ENCODE measurements at places on chromosomes 6 and 20.

DNA sequence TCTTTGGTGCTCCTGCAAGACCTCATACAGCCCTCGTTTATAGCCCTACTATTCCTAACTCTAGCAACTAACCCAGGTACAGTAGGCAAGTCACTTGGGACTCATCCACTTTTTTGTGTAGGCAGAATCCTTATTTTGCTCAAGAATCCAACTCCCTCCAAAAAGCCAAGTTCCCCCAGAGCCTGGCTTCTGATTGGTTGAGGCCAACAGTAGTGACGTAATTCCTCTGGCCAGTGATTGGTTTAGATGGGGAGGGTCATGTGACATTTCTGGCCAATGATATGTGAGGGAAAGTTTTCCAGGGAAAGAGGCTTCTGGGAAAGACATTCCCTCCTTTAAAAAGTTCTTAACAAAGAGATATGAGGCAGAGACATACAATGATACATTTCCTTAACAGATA lies 32.1 kb downstream of the KIAA1755 start:
- no peak for DNase-seq

GRCh38 chr6:25641377-25641776 lies 10.6 kb upstream of the SCGN start:
- no peak for DNase-seq

DNA sequence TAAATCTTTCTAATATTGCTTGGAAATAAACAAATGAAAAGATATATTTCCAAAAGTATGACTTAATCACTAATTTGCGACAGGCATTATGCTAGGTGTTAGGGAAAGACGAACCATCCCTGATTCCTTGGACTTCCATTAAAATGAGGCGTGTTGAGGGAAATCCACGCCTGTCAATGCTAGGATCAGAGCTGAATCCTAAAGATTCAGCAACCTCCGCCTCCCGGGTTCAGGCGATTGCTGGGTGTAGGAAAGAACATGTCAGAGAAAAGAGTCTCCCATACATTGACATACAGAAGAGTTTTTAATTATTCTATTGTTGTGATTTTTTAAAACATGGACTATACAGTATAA lies 16.8 kb upstream of the PRSS16 start:
- no peak for DNase-seq

GRCh38 chr6:157653521-157653920 lies 169.5 kb upstream of the SNX9 start:
- no peak for DNase-seq

GRCh38 chr20:15895560-15896084 lies 677.6 kb downstream of the KIF16B start:
- no peak for DNase-seq

GRCh38 chr6:52306972-52307870 lies 22.7 kb upstream of the MCM3 start:
- no peak for DNase-seq

- no peak for DNase-seq
Measured at GRCh38 chr6:48289841-48290240, 178.8 kb upstream of the PTCHD4 start.

- DNase-seq, result no peak
Measured at GRCh38 chr6:16153211-16153820, 24.4 kb downstream of the MYLIP start.

DNA sequence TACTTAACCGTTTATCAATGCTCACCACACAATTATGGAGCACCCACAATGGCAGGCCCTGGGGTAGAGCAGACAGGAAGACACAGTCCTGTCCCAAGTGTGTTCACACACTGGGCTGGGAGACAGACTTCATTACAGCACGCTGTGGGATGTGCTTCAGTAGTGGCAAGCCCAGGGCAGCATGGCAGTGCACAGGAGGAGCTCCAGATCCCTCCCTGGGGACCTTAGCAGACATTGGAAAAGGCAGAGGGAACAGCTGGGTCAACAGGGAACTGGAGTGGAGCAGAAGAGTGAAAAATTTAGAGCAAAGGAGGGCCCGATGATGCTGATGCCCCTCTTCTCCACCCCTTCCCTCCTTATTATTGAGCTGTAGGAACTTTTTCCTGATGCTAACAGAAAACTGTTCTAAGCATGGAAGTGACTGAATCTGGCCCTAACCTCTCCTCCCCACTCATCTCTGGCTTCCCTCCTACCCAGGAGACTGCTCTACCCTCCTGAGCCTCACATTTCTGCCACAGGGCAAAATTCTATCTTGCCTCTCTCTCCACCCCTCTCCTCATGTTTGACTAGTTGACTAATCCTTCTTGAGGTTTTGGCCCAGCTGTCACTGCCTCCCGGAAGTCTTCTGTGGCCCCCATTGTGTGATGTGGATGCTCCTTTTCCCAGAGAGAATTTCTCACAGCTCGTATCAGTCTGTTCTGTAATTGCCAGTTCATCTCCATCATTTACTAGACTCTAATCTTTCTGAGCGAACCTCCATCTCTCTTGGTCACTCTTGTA lies 41.3 kb upstream of the NOP56 start:
- no peak for DNase-seq

DNA sequence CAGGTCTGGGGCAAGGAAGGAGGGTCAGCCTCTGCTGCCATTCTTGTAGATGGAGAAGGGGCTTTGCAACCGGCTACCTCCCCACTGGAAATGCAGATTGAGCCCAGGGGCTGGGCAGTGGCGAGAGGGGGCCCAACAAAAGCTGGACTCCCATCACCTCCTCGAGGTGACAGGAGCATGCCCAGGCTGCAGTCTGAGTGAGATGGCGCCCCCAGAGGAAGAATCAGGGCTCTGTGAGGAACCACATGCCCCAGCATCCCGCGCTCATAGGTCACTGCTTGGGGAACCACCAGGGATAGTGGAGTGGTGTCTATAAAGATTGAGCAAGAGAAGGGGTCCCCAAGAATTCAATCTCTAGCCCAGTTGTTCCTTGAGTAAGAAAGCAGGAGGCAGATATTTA lies 31.6 kb upstream of the NEDD9 start:
- no peak for DNase-seq

DNA sequence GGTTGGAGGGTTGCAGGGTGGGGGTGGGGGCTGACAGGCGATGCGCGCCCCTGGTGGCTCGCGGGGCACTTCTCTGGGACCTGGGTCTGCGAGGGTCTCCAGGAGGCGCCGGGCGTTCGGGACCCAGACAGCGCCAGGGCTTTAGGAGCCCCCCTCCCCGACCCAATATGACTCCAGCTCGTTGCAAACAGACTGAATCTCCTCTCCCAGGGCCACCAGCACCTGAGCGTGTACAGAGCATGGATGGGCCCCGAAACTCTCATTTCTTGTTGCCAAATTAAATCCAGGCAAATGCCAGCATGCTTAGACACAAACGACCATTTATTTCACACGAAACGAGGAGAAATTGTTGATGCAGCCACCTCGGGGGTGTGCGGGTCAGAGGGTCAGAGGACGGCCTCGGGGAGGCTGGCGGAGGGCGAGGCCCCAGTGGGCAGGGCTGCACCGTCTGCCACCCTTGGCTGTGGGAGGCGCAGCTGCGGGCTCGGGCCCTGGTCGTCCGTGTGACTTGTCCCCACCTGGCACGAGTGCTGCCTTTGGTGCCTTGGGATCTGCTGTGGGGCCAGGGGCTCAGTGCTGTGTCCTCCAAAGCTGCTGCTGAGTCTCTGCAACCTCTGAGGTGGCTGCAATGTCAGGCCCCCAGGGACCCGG lies 20.9 kb upstream of the GATA5 start:
- peak; percentile 41 for DNase-seq

DNA sequence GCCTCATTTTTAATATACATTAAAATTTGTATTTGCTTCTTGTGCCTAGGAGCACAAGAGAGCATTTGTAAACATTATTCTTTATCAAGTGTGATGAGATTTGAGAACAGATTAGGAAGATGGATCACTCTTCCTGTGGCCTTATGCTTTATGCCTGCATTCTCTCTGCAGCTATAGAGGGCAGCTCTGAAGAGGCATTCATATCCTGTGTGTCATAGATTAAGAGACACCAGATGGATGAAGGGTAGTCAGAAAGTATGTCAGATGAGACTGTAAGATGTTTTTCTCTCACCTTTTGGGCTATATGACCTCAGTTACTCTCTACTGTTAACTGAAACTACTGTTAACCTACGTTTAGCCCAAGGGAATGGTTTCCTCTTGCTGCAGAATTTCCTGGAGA lies 61.4 kb downstream of the DNAH8 start:
- no peak for DNase-seq

DNA sequence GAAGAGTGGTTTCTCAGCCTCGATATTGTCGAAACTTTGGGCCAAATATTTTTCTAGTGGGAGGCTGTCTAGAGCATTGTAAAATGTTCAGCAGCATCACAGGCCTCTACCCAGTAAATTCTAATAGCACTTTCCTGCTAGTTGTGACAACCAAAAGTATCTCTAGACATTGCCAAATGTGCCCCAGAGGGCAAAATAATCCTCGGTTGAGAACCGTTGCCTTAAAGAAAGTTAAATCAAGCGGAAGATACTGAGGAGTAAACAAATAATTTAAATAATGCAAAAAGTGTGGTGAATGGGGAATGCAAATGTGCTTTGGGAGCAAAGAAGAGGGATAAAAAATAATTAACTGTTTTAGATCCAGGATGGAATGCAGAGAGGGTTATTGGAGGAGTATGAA lies 106.4 kb upstream of the ASCC3 start:
- no peak for DNase-seq
